ENCODE measurements at places on chromosomes 7 and 10.
A peak's percentile ranks its signal among the peaks of the same experiment; 100 is the strongest.

DNA sequence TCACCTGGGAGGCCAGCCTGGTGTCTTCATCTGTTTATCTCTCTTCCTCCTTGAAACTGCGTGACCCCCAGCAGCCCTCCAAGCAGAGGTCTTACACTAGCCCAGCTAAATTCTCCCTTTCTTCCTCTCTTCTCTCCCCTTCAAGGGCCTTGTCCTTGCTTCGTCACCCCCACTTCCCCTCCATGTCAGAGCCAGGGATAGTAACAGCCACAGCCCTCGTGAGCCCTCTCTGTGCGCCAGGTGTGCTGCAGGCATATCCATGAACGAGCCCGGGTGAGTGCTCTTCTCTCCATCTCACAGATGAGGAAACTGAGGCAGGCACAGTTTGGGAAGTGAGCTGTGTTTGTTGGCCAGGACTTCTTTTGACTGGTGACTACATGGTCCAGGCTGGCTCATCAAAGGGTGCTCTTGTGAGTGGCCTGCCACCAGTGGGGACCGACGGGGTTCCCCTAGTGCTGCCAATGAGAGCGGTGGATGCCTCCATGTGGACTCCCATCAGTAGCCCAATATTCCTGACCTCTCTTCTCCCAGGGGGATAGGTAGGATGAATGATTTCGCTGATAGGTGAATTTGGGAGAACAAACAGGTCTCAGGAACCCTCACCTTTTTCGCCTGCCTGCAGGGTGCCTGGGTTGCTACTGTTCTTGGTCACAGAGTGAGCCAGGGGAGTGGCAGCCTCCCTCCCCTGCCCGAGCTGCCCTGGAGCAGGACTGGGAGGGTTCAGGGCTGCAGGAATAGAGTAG lies 38.1 kb downstream of the ADRA2A start:
- no peak for DNase-seq

GRCh38 chr7:117809958-117810357 lies 63.3 kb downstream of the CTTNBP2 start:
- DNase-seq: no peak

- DNase-seq: no peak
Observed at GRCh38 chr7:141016349-141016748, 1.6 kb upstream of the MRPS33 start.

DNA sequence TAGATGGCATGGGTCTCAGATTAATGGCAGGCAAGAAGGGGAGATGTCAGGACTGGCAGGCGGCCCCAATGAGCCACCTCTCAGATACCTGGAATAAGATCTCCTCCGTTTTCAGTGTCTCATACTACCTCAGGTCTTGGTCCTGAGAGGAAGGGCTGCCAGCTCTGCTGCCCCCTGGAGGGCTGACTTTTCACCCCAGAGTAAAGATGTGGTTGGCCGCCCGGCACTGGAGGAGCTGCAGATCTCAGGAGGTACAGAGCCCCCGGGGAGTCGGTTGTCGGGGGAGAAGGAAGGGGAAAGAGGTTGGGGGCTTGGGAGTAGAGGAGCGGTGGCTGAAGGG lies 642 bp upstream of the COL13A1 start:
- no peak for DNase-seq

GRCh38 chr7:42080841-42081586 lies 156.0 kb downstream of the GLI3 start:
- DNase-seq: peak; percentile 26

GRCh38 chr7:98168181-98168903 lies 42.9 kb upstream of the BHLHA15 start:
- peak; percentile 71 for DNase-seq

GRCh38 chr10:124267231-124267885 lies 151.4 kb downstream of the OAT start:
- DNase-seq: no peak

DNA sequence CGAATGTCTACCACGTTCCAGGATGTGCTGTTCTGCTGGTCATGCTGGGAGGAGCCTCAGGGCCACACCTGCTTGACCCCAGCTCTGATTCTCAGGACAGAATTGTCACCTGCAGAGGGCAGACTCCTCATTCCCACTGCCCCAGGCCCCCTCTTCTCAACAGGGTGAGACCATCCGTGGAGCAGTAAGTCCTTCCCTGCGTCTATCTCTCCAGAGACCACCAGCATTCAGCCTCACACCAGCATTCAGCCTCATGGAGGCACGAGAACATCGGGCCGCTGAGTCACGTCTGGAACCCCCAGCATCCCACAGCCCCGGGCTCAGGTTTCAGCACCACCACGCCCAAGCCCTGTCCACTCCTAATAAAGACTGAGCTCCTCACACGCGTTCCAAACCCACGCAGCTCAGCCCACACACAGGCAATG lies 273.4 kb downstream of the DIP2C start:
- DNase-seq: no peak

DNA sequence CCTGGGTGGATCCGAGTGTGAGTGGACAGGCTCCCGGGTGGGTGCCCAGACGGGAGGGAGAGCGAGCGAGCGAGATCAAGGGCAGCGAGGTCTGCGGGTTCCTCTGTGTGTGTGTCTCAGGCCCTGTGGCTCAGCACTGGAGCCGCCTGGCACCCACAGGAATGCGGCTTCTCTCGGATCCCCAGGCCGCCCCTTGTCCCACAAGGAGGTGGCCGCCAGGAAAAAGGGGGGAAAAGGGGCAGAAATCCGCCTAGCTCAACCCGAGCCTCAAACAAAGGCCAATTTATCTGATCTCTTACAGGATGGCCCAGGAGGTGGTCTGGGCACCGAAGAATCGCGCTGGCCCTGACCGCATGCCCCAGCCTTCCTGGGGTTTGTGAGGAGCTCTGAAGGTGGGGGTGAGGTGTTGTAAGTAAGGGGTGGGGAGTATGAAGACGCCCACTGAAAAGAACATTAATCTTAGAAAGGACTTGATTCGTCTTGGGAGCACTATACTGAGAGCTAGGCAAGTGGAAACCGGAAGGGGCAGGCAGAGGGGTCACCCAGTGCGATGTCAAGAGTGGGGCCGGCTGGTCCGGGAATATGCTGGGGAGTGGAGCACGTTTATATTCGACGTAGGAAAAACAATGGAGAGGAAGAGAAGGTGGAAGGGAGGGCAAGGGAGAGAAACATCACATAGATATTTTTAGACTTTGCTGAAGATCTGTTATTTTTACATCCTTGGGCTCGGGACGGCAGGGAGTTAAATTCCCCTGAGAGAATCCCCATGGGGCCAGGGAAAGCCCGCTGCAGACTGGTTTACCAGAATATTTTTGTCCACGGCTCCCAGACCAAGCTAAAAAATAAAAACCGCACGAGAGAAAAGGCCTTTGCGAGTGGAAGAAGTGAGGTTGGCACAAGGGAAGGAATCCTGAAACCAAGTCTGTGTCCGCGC lies 7.2 kb downstream of the DLX5 start:
- DNase-seq: no peak

DNA sequence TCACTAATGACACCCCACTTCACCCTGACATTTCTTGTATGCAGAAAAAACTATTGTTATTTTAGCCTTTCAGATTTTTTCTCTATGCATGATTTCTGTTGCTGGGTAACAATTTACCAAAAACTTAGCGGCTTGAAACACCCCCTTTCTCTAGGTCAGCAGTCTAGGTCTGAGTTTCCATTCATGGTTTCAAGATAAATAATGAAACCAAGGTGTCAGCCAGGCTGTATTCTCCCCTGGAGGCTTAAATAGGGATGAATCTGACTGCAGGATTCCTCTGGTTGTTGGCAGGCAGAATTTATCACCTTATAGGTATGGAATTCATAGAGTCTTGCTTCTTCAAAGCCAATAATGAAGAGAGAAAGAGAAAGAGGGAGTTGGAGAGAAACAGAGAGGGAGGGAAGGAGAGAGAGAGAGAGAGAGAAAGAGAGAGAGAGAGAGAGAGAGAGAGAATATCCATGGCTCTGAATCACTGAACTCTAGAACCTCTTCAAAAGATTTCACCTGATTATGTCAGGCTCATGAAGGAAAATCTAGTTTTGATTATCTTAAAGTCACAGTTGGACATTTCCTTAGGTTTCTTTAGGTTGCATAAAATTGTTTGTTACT lies 1224.6 kb upstream of the LRRTM3 start:
- DNase-seq: no peak

GRCh38 chr10:12097791-12098190 lies 29.0 kb downstream of the DHTKD1 start:
- no peak for DNase-seq

- no peak for DNase-seq
Observed at GRCh38 chr7:46834921-46835320, 747.0 kb downstream of the TNS3 start.

DNA sequence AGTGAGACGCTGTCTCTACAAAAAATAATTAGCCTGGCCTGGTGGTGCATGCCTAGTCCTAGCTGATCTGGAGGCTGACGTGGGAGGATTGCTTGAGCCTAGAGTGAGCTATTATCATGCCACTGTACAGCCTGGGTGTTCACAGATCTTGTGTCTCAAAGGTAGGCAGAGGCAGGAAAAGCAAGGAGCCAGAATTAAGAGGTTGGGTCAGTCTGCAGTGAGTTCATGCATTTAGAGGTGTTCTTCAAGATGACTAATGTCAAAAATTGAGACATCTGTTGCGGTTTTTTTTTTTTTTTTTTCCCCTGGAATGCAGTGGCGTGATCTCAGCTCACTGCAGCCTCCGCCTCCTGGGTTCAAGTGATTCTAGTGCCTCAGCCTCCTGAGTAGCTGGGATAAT lies 5.4 kb downstream of the PPIA start:
- no peak for DNase-seq

DNA sequence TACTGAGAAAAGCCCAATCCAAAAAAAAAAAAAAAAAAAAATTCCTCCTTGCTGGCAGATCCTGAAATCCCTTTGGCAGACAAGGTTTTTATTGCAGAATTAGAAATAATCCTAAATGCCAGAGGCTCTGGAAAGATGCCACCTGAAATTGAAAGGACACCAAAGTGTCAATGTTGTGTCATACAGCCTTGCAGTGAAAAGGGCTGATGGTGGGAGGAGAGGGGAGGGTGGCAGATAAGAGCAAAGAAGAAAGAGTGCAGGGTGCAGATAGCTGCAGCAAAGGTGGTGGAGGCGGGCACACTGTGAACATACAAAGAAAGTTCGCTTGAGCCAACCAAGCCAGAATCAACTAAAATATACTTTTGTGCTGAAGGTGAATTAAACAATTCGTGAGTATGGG lies 8.2 kb upstream of the OPTN start:
- no peak for DNase-seq

DNA sequence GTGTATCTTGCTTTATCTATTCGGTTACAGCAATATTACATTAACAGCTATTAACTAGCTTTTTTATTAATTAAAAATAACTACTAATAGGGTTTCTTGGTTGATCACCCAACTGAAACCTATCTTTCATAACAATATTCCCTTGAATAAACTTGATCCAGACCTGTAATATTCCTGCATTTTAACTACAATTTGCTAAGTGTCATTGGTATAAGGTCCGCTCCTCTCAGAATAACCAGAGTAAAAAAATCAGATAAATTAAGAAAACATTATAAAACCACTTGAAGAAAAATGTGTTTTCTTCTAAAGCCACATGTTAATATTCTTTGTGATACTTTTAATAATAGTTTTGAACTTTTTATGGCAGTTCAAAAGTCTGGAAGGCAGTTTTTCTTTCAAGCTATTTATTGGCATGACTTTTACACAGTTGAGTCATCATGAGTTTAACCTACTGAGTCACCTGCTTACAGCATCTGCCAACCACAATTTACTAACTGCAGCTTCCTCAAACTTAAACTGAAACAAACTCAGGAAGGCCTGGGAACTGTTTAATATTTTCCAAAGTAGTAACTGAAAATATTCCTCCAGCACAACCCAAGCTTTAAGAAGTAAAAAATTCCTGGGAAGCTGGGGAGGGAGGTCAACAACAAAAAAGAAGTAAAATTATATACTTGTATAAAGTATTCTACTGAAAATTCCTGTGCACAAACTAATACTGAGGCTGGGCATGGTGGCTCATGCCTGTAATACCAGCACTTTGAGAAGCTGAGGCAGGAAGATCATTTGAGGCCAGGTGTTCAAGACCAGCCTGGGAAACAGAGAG lies 103.2 kb downstream of the NRBF2 start:
- DNase-seq: peak; percentile 75

DNA sequence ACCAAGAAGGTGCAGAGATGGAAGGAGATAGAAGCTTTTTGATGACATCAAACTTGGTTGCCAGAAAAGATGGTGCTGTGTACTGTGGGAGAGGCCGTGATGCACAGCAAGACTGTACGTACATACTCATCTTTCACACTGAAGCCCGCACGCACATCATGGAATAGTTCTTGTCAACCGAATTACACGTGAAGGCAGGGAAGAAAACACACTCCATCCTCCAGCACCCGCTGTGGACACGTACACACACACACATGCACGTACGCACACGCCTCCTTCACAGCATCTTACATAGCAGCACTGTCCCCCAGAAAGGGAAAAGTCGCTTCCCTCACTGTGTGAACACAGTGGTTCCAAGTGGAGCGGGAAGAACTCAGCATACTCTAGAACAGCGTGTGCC lies 54.5 kb upstream of the DDC start:
- no peak for DNase-seq

Measured in CD14-positive monocyte (primary cell).